ENCODE measurements at places on chromosomes 16 and 17.

DNA sequence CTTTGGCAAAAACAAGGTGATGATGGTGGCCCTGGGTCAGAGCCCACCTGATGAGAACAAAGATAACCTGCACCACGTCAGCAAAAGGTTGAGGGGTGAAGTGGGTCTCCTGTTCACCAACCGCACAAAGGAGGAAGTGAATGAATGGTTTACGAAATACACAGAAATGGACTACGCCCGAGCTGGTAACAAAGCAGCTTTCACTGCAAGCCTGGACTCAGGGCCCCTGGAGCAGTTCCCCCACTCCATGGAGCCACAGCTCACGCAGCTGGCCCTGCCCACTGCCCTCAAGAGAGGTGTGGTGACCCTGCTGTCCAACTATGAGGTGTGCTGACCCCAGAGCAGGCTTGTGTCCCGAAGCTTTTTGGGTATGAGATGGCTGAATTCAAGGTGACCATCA lies 29.7 kb upstream of the DLX4 start:
- no peak for DNase-seq

GRCh38 chr17:50219939-50220465 lies 18.6 kb upstream of the COL1A1 start:
- no peak for DNase-seq

DNA sequence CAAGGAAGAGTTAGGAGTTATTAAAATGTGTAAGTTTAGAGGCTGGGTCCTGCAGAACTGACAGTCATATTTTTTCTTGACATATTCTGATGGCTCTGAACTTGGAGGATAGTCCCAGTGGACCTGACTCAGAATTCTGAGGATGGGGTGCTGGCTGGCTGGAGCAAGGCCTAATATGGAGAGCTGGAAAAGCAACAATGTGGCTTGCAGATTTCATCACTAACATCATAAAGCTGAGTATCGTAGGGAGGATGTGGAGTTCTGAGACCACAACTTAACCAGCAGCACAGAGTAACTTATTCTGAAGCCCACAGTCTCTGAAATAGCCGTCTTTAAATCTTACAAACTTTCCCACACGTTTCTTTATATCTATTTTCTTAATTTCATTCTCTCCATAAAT lies 2.3 kb downstream of the KRTAP1-5 start:
- no peak for DNase-seq

- no peak for DNase-seq
Observed at GRCh38 chr16:82695806-82696205, 69.0 kb downstream of the CDH13 start.

GRCh38 chr17:42034059-42034458 lies 14.2 kb downstream of the NKIRAS2 start:
- DNase-seq = no peak

- no peak for DNase-seq
Observed at GRCh38 chr16:81457326-81458133, 12.9 kb downstream of the CMIP start.

DNA sequence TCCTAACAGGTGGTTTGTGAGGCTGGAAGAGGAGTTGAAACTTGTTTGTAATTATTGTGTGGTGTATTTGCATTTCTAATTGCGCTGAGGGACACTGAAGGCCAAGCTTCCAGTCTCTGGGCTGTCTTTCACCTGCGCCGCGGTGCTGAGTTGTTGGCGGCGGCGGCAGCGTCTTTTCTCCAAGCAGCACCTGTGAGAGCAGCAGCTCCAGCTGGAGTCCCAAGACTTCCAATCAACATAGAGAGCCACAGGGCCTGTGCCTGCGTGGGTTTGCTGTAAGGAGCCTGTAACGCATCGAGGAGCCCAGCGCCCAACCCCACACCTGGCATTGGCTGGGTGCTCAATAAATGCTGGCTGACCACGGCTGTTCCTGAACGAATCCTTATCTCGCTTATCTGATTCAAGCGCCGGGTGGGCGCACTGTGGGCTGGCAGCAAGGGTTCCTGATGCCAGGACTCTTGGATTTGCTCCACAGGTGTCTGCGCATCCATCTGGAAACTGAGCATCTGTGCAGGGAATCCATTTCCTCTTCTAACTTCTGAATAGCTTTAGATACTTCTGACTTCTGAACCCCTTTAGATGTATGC lies 138.1 kb downstream of the ASIC2 start:
- DNase-seq = no peak

DNA sequence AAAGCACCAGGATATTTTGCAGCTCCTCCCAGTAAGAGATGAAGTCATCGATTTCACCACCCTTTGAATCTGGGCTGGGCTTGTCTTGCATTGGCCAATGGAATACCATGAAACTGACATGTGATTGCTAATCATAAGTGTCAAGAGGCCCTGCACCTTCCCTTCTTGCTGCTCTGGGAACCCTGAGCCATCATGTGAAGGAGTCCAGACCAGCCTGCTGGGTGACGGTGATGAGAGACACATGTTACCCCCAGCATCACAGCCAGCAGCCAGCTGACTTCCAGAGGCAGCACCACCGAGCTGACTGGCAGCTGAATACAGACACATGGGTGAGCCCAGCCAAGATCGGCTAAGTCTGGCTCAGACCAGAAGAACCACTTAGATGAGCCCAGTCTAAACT lies 43.6 kb upstream of the CACNG4 start:
- DNase-seq = no peak

DNA sequence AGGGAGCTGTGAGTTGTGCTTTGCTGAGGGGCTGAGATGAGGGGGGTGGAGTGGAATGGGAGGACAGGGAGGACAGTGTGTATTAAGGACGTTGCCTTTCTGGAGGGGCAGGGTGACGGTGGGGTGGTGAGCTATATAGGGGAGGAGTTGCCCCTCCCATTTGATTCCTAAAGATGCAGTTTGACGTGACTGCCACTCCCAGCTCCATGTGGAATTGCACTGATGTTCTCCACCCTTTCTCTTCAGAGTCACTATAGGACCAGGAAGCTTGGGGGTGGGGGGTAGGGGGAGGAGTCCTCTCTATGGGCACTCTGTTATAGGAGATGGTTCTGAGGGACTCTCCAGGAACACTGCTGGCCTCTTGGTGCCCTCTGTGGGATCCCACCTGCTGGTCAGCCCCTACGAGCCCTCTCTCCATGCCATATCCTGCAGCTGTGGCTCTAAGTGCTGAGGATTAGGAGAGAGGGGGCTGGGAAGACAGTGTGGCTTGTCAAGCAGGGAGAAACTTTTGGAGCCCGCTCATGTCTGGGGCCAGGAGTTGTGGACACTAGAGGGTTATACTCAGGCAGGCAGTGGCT lies 3.8 kb upstream of the NGFR start:
- DNase-seq = no peak

- no peak for DNase-seq
Observed at GRCh38 chr16:72859581-72859980, 188.3 kb downstream of the ZFHX3 start.

DNA sequence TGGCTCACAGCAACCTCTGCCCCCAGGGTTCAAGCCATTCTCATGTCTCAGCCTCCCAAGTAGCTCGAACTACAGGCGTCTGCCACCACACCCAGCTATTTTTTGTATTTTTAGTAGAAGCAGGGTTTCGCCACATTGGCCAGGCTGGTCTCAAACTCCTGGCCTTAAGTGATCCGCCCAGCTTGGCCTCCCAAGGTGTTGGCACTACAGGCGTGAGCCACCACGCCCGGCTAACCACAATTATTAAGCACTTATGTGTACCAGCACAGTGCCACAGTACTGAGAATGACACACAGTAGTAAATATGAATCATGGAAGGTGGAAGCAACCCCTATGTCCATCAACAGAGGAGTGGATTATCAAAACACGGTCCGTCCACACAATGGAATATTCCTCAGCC lies 49.8 kb downstream of the COTL1 start:
- DNase-seq = no peak

GRCh38 chr16:50902457-50902856 lies 160.6 kb downstream of the CYLD start:
- no peak for DNase-seq

GRCh38 chr17:13152501-13152900 lies 134.7 kb upstream of the ELAC2 start:
- no peak for DNase-seq

DNA sequence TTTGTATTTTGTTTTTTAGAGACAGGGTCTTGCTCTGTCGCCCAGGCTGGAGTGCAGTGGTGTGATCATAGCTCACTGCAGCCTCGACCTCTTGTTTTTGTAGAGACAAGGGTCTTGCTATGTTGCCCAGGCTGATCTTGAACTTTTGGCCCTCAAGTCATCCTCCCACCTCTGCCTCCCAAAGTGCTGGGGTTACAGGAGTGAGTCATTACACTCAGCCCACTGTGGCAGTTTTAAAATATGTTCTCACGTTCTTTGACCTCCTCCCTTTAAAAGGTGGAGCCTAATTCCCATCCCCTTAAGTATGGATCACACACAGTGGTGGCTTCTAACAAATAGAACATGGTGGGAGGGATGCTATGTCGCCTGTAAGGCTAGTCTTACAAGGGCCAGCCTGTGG lies 67.7 kb downstream of the ZDHHC7 start:
- no peak for DNase-seq

- DNase-seq = no peak
Observed at GRCh38 chr16:89693289-89693731, 6.8 kb downstream of the CDK10 start.

DNA sequence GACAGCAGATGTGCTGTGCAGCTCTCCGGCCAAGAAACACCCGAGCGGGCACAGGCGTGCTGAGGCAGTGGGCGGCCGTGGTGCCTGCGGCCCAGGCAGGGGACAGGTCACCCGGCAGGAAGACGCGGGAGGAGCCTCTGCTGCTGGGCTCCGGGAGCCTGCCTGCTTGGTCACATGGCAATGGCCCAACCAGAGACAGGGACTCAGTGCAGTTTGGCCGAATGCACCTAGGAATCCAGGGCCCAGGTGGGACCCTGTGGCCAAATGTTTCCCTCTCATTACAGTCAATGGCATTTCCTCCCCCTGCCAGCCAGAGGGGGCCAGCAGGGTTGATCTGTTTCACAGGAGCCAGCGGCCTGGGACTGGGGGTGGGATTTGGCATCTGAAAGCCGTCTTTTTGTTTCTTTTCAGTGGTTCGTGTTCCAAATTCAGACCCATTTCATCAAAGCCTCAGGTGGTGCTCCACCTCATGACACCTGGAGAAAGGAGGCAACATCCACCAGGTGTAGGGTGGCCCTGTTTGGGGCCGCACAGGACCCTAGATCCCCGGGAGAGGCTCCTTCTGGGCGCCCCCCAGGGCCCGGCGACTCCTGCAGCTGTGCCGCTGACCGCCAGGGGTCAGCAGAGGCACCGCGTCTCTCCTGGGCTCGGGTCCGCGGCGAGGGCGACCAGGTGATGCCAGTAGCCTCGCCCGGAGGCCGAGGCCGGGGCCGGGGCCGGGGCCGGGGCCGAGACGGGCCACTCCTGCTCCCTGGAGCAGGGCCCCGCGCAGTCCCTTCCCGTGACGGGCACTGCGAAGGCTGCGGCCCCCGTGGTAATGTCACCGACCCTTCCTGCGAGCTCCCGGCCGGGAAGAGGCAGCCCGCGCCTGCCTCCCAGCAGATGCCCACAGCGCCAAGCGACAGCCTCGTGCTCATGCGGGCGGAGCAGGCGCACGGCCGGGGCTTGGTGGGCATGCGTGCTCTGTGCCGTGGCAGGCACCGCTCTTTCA lies 118.5 kb downstream of the C16orf78 start:
- DNase-seq = no peak

DNA sequence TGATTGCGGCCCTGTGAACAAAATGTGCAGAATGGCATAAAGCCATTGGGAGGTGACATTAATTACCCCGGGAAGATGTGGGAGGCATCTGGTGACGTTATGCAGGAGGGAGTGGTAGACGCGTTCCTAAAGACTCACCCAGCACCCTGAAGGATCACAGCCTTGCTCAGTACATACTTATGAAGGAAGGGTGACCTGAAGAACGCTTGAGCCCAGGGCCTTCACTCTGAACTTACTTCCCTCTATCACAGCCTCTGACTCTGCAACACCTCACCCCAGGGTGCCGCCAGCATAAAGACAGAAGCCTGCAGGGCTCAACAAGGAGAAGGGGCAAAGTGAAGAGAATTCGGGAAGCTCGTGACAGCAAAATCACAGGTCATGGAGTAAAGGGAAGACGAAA lies 9.4 kb downstream of the MFSD6L start:
- no peak for DNase-seq

DNA sequence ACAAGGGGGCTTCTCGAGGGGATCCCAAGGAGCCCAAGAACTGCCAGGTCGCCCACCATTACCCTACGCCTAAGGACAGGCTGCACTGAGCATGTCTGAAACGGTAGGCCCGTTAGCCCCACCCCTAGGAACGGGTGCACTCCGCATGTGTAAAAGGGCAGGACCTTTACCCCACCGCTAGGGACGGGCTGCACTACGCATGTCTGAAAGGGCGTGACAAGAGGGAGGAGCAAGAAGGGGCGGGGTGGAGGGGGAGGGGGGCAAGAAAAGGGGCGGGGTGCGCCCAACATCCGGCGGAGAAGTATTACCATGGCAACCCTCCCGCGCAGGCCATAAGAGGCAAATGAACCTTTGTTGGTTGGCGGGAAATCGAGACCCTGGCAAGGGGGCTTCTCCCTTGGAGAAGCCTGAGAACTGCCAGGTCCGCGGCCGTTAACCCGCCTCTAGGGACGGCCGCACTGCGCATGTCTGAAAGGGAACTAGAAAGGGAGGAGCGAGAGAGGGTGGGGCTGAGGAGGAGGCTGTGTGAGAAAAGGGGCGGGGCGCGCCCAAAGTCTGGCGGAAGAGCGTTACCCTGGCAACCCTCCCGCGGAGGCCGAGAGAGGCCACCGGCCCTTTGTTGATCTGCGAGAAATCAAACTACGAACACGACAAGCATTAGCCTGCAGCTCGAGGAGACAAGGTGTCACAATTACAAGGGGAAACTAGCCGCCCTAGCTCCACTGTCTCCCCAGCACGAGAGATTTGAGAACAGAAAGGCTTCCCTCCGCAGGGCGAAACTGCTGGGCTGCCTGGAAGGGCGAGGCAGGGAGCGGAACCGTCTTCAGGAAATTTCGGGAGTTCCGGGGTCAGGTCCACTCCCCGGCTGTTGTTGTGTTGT lies 2046.8 kb downstream of the TP53TG3F start:
- DNase-seq = no peak

DNA sequence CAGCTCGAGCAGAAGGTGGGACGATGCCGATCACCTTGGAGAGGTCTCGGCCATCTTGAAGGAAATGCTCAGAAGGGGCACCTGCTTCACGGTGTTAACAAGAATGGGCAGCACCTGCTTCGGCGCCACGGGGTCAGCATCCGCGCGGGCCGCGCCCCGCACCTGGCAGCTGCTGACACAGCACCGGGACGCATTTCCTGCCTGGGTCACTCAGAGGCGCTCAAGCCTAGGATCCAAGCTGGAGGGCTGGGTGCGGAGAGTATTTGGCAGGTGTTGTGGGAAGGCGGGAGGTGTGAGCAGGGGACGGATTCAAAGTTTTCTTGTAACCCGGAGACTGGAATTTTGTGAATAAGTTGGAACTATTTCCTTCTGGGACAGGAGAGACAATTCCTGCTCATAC lies 39.3 kb upstream of the AKTIP start:
- no peak for DNase-seq

Data from esophagus squamous epithelium (tissue), 5 donors.